ENCODE measurements at places on chromosomes 2 and 18. TPM values are rescaled to one million over a fixed set of nuclear protein-coding genes. Genes with fewer than 3 reads are reported as not detected.

Gene SCN3A
- total RNA-seq = 1.00 TPM

Gene LYPD6
- total RNA-seq = 0.57 TPM

Gene BCL11A
- total RNA-seq = 0.14 TPM

Gene RBFA
- total RNA-seq = 15.6 TPM

Gene DGUOK
- 54.0 TPM for total RNA-seq

Gene DHRS9
- 0.09 TPM for total RNA-seq

Gene CD8A
- not detected for total RNA-seq

Gene HOXD13
- 0.09 TPM for total RNA-seq

Gene STPG4
- 0.37 TPM for total RNA-seq

Gene LONRF2
- total RNA-seq = 0.28 TPM

Gene IL37
- total RNA-seq = not detected

Gene UGT1A6
- total RNA-seq = 0.09 TPM

Gene CCDC121
- 1.3 TPM for total RNA-seq

Gene MC2R
- total RNA-seq = not detected

Gene RETREG2
- 52.1 TPM for total RNA-seq

Gene FBXO36
- total RNA-seq = 3.8 TPM

Gene VWA3B
- total RNA-seq = 0.09 TPM

Gene HOXD1
- not detected for total RNA-seq

Gene KLHL29
- total RNA-seq = 3.4 TPM

Gene ALPG
- total RNA-seq = not detected

Gene CMPK2
- 0.43 TPM for total RNA-seq

Gene PKDCC
- 68.1 TPM for total RNA-seq

Gene LAMA3
- total RNA-seq = 19.1 TPM

Gene UBE2E3
- total RNA-seq = 31.9 TPM

Gene UGT1A3
- total RNA-seq = not detected

Gene ACADL
- total RNA-seq = 0.37 TPM

Data from smooth muscle cell of bladder (primary cell).